H1 (cell line): ENCODE measurements at places on chromosomes 12 and 14. TPM values are rescaled to one million over a fixed set of nuclear protein-coding genes. Genes with fewer than 3 reads are reported as not detected.

Gene MIP
- 0.05 and 0.13 TPM in 2 replicates for polyA plus RNA-seq

Gene MDM2
- polyA plus RNA-seq, result 15.1 and 16.3 TPM in 2 replicates

GRCh38 chr12:18923721-18924120, 185.8 kb downstream of the CAPZA3 start:
- no peaks in the 10 kb centered on the region for H3K36me3 ChIP-seq
- no peaks in the 10 kb centered on the region for H3K4me1 ChIP-seq
- H3K27me3 ChIP-seq, result no peaks in the 10 kb centered on the region
- H3K27ac ChIP-seq, result no peak overlapping the region
- no peak for DNase-seq

Gene KCNH3
- 0.47 and 0.50 TPM in 2 replicates for polyA plus RNA-seq

DNA sequence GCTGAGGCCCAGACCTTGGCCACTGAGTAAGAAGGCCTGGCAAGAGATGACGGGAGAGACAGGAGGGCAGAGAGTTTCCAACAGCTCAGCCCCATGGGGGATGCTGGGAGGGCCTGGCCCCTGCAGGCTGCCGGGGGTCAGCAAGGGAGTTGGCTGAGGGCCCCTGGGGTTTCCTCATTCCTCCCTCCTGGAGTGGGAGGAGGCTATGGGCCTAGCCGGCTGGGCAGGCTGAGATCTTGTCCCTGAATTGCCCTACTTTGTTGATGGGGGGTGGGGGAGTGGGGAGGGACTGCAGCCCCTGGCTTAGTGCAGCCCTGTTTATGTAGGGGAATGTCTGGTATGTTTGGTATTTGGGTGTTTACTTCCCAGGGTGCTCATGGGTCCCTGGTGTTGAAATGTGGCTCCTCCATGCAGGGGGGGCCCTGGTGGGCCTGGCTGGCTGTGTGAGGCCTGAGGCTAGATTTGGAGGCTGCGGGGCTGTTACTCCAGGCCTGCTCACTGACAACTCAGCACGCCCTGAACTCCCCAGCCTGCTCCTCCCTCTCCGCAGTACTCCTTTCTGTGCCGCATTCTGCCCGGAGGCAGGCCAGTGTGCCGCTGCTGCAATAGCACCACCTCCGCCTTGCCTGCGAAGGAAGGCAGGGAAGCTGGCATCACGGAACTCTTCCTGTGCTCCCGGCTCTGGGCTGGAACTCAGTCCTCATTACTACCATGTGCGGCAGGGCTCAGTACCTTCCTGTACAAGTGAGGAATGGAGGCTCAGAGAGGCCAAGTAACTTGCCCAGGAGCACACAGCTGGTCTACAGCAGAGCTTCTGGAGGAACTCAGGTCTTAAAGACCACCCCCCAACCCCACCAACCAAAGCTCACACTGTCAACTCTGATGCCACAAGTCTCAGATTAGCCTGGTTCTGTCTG, 25.3 kb downstream of the JDP2 start:
- H3K4me3 ChIP-seq, result no peak overlapping the region
- no peaks in the 10 kb centered on the region for H3K36me3 ChIP-seq
- H3K4me1 ChIP-seq, result peaks cover 17% of the 10 kb centered on the region
- peak; percentile 82 for DNase-seq
- H3K27me3 ChIP-seq, result no peaks in the 10 kb centered on the region
- peak overlapping the region; percentile 87 for H3K27ac ChIP-seq

- H3K27me3 ChIP-seq, result no peaks in the 10 kb centered on the region
- no peak overlapping the region for H3K27ac ChIP-seq
- peaks cover 29% of the 10 kb centered on the region for H3K4me1 ChIP-seq
- peak overlapping the region; percentile 87 for H3K4me3 ChIP-seq
- no peak for DNase-seq
Observed at GRCh38 chr12:121806546-121807423, 3.0 kb downstream of the SETD1B start.

DNA sequence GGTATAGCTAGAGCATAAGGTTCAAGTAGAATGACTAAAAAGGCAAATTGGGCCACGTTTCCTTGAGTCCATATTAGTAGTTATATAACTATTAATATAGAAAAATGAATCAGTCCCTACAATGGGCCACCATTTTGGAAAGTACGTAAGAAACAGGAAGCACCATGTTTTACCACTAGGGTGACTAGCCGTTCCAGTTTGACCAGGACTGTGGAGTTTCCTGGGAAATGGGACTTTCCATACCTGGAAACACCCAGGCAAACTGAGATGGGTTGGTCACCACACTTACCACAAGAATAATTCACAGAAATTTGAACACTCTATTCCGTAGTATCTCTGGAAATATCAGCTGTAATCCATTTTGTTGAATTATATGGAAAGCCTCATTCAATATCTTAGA, 2.1 kb upstream of the MAGOHB start:
- H3K27ac ChIP-seq, result no peak overlapping the region
- no peaks in the 10 kb centered on the region for H3K27me3 ChIP-seq
- no peak overlapping the region for H3K4me3 ChIP-seq
- no peaks in the 10 kb centered on the region for H3K4me1 ChIP-seq
- H3K36me3 ChIP-seq, result no peaks in the 10 kb centered on the region
- no peak for DNase-seq

Gene GSG1
- polyA plus RNA-seq, result 1.3 and 1.4 TPM in 2 replicates

- H3K4me1 ChIP-seq, result no peaks in the 10 kb centered on the region
- DNase-seq, result no peak
- H3K27me3 ChIP-seq, result no peaks in the 10 kb centered on the region
- H3K27ac ChIP-seq, result no peak overlapping the region
- H3K4me3 ChIP-seq, result no peak overlapping the region
Observed at GRCh38 chr14:75944607-75945241, 37.1 kb downstream of the TGFB3 start.

- DNase-seq, result peak; percentile 77
- H3K4me3 ChIP-seq, result no peak overlapping the region
- no peaks in the 10 kb centered on the region for H3K36me3 ChIP-seq
- no peaks in the 10 kb centered on the region for H3K27me3 ChIP-seq
- H3K4me1 ChIP-seq, result peaks cover 14% of the 10 kb centered on the region
Observed at GRCh38 chr14:74501135-74501614, 7.6 kb downstream of the ISCA2 start.

Gene RARG
- 68.6 and 84.2 TPM in 2 replicates for polyA plus RNA-seq

DNA sequence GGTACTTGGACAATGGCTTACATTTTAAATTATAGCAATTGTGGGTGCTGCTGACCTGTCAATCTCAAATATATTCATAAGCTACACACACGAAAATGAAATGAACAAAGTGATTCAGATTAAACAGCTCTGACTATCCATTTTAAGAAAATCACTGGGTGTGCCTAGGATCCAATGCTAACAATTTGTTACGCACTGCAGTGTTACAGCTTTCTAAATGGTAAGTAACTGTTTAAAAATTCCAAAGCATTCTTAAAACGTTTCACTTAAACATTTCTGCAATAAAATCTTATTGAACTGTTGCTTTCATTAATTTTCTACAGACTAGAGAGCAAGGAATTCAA, 18.9 kb downstream of the LMO3 start:
- H3K36me3 ChIP-seq, result no peaks in the 10 kb centered on the region
- H3K4me1 ChIP-seq, result no peaks in the 10 kb centered on the region
- H3K27ac ChIP-seq, result no peak overlapping the region
- H3K4me3 ChIP-seq, result no peak overlapping the region
- H3K27me3 ChIP-seq, result no peaks in the 10 kb centered on the region
- DNase-seq, result no peak

Gene SPIC
- not detected in 2 replicates for polyA plus RNA-seq

DNA sequence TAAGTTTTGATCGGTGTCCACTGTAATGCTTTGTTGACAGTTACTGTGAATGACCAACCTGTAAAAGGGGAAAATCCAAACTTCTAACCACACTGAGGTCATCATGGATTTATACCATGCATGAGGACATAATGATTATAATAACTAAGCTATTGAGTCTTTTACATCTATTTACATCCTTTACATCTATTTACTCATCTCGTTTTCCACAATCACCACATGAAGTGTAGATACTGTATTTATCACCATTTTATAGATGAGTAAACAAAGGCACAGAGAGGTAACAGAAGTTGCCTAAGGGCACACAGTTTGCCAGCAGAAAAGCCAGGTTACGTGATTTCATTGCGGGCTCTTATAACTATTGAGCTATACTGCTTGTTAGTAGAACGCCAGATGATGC, 27.9 kb upstream of the EID3 start:
- H3K27ac ChIP-seq, result no peak overlapping the region
- H3K36me3 ChIP-seq, result no peaks in the 10 kb centered on the region
- DNase-seq, result no peak
- no peaks in the 10 kb centered on the region for H3K27me3 ChIP-seq
- H3K4me3 ChIP-seq, result no peak overlapping the region
- H3K4me1 ChIP-seq, result no peaks in the 10 kb centered on the region

Gene NPFF
- not detected in 2 replicates for polyA plus RNA-seq

GRCh38 chr12:1083889-1084262, 92.9 kb downstream of the ERC1 start:
- H3K4me1 ChIP-seq, result no peaks in the 10 kb centered on the region; the same call in 1 of the 2 replicates
- H3K27ac ChIP-seq, result no peak overlapping the region
- H3K36me3 ChIP-seq, result no peaks in the 10 kb centered on the region
- H3K27me3 ChIP-seq, result no peaks in the 10 kb centered on the region
- H3K4me3 ChIP-seq, result no peak overlapping the region
